ENCODE measurements at places on chromosomes 13 and 19.

DNA sequence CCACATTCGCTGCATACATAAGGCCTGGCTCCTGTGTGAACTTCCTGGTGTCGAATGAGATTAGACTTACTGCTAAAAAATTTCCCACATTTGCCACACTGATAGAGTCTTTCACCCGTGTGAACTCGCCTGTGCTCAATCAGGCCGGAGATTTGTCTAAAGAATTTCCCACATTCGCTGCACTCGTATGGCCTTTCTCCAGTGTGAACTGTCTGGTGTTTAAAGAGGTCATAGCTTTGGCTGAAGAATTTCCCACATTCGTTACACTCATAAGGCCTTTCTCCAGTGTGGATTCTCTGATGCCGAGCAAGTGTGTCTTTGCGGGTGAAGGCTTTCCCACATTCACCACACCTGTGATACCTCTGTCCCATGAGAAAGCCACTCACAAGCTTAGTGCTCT is 6.5 kb downstream of the ZNF671 start:
- no peak for DNase-seq

- DNase-seq, result no peak
Observed at GRCh38 chr19:47792616-47793015, 11.7 kb downstream of the TPRX1 start.

DNA sequence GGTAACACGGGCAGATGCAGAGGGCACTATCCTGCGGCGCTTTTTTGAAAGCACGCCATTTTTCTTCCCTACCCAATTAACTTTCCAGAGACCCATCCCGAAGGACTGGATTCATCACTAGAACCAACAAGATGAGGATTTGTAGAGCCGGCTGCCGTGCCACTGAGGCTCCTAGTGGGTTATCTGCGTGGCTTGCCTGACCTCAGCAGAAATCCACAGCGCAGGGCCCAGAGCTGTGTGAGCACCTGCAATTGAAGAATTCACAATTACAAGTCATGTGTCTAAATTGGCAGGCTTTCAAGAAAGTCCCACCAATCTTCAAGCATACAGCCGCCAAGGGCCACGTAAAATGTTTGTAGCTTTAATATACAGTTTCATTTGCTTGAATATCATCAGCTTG is 75.5 kb downstream of the ALOX5AP start:
- no peak for DNase-seq

DNA sequence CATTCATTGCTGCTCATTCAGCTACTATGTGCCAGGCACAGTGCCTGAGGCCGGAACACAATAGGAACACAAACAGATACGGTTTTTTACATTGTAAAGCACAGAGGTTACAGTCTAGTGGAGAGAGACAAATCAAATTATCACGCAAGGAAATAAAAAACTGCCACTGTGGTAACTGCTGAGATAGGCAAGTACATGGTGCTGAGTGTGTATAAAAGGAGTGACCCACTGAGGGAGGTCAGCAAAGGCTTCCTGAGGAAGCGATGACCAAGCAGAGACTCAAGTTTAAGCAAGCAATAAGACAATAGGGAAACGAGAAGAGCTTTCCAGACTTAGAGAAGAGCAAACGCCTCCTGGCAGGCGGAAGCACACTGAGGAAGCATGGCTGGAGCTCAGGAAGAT is 56.4 kb downstream of the NUFIP1 start:
- no peak for DNase-seq

DNA sequence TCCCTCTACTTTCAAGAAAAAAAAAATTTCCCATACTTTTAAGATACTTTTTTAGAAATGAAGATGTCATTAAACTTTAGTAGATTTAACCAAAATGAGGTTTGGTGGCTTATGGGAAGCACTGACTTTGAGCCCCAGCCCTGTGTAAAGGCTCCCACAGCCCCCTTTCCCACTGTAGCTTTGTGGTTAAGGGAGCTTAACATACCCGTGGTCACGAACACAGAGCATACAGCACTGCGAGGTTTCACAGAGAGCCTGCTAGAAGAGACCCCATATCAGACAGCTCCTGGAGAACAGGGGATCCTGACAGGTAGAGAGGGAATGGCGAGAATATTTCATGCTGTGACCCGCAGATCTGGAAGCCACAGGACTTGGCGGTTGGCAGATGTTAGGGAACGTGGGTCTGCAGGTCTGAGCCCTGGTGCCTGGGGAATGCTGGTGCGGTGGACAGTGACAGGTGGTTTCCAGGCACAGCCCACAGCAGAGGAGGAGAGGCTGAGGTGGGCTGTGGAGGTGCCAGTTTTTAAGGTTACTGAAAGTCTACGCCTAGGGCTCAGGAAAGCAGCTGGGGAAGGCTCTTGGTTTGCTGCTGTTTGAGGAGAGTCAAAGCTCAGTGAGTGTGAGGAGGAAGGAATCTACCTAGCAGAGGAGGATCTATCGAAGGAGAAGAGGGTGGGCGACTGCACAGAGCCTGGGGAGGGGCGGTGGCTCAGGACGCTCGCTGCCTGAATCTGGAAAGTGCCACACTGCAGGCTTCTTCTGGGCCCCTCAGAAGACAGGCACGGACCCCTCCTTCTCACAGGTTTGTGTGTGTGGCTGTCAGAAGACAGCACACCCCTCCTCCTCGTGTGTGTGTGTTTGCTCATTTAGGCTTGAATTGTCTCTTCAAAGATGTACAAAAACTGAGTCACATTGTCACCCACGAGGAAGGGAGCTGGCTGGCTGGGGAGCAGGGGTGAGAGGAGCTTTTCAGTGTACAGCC is 49.9 kb downstream of the SLC7A9 start:
- DNase-seq, result no peak

DNA sequence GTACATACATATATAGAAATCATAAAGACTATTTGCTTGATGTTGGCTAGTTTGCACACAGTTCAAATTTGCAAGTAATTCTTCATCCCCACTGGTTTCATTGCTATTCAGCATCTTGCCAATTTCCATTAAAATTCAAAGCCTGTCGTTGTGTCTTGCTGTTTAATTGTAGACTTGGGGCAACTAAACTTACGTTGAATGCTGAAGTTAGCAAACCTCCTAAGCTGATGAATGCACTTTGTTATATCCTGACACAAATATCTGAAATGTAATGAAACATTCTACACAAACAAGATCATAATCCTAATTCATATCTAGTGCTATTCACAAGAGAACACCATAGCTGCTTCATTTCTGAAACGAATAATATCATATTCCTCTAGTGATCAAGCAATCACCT is 381.2 kb downstream of the ITGBL1 start:
- DNase-seq, result no peak

DNA sequence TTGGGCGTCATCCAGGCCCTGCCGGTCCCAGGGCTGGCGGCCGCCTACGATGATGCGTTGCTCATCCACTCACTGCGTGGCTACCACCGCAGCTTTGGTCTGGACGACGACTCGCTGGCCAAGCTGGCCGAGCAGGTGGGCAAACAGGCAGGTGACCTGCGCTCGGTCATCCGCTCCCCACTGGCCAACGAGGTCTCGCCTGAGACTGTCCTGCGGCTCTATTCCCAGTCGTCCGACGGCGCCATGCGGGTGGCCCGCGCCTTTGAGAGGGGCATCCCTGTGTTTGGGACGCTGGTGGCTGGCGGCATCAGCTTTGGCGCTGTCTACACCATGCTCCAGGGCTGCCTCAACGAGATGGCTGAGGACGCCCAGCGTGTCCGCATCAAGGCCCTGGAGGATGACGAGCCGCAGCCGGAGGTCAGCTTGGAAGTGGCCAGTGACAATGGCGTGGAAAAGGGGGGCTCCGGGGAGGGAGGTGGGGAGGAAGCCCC is 3.5 kb downstream of the IRGC start:
- DNase-seq, result no peak
